ENCODE measurements at places on chromosomes 2 and 18.
A peak's percentile ranks its signal among the peaks of the same experiment; 100 is the strongest.

DNA sequence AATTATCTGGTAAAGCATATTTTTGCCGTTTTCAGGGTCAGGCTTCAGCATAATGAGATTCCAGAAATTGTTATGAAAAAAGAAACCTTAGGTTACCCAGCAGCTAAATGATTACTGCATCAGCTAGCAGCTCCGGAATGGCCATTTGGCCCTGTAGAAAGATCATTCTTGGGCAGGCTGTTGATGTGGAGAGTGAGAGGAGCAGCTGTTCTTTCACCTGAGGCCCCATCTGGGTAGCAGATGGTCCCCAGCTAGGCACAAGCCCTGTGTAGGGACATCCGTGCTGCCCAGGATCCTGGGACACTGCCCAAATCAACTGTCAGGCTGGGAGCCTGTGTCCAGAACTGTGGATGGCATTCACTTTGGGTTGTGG, 61.8 kb downstream of the NEDD4L start:
- no peak for DNase-seq

- no peak for DNase-seq
Measured at GRCh38 chr2:168530982-168531622, 75.0 kb downstream of the CERS6 start.

DNA sequence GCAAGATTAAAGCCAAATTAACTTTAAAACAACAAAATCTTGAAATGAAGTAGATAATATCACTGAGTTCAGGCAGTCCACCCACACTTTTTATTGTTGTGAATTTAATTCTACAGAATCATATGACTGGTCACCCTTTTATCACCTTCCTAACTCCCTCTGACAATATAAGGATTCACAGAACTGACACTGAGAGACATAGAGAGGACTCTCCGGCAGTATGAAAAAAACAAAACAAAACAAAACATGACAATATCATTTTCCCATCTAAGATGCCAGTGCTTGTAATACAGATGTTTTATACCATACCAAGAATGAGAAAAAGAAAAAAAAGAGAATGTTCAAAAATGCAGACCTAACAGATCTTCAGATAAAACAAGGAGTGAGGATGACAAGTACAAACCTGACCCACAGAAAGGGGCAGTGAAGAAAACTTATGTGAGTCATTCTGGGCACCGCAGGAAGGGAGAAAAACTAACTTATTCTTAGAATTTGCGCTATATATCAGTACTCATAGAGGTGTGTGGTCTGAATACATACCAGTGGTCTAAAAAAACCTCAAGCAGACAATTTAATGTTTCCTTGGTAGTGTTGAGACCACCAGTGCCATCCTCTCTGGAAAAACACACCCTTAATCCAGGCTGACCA, 136.6 kb downstream of the ZAP70 start:
- DNase-seq = no peak

- DNase-seq = no peak
Measured at GRCh38 chr2:166491461-166491860, 2.6 kb downstream of the SCN7A start.

- no peak for DNase-seq
Measured at GRCh38 chr2:8663997-8664396, 17.9 kb upstream of the ID2 start.

DNA sequence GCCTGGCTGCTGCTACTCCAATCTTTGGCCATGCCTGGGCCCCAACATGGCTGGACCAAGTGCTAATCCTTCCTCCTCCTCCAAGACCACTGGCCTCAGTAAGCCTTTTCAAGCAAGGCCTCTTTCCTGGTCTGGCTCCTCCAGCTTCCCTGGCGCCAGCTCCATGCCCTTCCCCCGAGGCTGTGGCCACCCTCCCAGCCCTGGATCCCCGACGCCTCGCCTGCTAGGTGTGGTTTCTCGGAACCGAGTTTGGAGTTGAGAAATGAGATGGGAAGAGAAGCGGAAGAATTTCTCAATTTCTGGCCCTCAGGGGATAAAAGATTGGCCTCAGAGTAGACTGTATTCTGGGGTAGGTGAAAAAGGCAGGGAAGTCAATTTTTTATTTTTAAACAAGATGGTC, 46.4 kb downstream of the ADCY3 start:
- DNase-seq = no peak

GRCh38 chr2:16055848-16056580, 115.7 kb downstream of the MYCN start:
- no peak for DNase-seq

DNA sequence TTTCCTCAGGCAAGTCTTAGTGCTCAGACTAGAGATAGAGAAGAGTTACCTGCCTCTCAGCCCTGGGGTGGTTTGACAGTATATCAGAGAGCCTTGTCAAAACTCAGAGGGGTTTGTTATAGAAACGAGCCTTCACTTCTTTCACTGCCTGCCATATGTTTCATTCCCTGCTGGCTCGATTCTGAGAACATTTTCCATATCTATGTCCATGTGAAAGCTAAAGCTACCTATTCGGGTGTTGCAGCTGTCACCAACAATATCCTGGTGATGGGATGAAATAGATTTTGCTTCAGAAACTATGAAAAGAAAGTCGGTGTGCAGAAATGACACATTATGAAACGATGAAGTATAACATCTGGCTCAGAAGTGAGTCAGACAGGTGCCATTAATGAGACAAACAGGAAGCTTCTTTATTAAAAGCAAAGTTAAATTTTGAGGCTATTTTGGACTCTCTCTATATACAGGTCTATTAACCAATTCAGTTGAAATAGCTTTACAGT, 56.1 kb upstream of the TANK start:
- DNase-seq = no peak

DNA sequence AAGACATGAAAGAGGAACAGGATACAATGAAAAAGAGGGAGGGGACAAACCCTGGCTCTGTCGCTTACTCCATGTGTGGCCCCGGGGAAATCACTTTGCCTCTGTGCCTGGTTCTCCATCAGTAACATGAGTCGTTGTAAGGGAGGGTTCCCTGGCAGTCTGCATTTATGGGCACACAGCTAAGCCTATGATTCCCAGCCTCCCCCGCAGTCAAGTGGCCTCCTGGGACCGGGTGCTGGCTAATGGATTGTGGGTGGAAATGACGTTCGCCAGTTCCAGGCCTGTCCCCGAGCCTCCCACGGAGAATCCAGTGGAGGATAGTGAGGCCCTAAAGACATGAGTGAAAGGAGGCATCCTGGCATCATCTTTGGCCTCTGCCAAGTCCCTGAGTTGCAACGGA, 42.7 kb downstream of the SFXN5 start:
- DNase-seq = no peak

- DNase-seq = no peak
Measured at GRCh38 chr2:217283460-217283859, 423.6 kb upstream of the TNP1 start.

DNA sequence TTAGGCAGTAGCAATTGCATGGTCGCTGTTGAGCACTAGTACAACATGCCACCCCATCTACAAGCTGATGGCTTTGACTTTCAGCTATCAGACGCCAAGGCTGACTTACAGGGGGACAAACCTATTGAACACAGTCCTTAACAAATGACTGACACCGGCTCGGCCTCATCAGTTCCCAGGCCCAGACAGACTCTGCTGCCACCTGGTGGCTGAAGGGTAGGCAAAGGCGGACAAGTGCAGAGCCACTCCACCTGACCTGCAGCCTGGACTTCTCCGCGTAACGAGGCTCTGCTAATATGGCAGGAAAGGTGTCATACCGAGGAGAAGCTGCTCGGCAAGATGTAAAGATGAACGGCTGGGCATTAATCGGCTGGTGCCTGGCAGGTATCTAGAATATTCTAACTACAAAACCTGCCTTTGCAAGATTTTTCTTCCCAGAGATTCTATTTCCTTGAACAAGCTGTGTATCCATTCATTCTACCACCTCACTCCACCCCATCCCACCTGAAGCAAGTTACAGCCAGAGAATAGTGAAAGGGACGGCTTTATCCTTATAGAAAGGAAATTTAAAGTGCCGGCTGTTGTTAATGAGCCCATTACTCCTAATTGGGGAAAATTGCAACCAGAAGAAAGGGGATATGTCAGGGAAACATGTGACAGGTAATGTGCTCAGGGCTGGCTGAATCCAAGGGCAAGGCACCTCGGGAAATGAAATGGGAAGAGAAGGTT, 67.4 kb downstream of the STEAP3 start:
- peak; percentile 65 for DNase-seq

DNA sequence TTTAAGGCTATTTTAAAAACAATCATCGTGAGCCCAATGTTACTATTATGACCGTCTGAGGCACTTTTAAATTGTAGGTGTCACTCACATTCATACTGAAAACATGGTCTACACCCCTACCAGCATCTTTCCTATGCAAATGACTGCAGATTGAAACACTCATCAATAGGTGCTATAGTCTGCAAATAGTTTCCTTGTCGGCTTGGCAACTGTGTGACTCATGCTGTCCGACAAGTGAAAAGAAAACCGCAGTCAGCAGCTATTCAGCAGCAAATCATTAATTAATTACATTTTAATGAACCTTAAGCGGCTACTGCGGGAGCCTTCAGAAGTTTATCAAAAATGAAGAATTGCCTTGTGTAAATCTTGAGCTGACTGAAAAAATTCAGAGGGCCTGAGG, 134.4 kb downstream of the FIGN start:
- no peak for DNase-seq

GRCh38 chr2:102010902-102011301, 19.1 kb downstream of the IL1R2 start:
- no peak for DNase-seq

DNA sequence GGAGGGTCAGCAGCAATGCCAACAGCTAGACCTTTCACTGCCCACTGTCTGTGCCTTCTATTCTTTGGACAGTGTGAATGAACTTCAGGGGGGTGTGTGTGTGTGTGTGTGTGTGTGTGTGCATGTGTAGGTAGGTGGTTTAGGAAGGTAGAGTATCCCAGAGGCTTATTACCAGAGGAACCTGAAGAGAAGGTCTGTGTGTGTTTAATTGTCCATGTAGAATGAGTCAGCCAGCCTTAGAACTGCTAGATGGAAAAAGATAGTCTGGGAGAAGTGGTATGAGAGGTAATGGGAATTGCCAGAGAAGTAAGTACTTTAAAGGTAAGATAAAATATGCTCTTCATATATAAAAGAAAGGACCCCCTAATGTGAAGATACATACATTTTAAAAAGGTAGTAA, 522.2 kb downstream of the PIK3C3 start:
- DNase-seq = no peak

DNA sequence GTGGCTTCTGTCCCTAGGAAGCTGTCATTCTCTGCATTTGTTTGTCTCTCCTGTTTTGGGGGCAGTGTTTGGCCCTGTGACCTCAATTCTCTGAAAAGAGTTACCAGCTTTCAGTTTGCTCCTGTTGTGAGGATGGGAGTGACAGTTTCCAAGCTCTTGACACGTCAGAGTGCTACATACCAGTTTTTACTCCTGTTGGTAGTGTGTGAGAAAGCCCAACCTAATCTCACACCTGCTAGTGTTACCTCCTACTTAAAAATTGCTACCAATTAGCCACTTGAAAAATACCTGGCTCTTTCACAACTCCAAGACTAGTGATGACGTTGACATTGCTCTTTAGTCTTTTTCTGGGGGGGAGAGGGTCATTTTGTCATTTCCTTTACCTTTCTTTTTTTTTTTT, 14.1 kb downstream of the SKA1 start:
- no peak for DNase-seq

- DNase-seq = no peak
Measured at GRCh38 chr2:191436368-191437055, 191.3 kb downstream of the MYO1B start.

DNA sequence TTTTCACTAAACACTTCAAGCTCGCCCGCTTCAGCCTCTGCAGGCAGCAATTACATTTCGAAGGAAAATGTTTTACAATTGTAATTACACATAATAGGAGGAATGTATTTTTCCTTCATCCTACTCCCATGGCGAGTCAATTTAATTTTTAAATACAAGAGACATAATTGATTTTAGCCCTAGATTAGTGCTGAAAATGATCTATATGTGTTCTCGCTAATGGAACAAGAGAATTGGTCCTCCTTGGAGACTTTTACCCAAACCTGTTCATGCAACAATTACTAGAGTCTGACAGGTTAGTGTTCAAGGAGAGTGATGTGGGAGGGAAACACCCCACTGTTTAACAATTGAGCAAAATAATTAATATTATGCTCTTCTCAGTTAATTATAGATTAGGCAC, 509.4 kb upstream of the SETBP1 start:
- DNase-seq = no peak

- no peak for DNase-seq
Measured at GRCh38 chr2:67669766-67670165, 272.6 kb downstream of the ETAA1 start.

DNA sequence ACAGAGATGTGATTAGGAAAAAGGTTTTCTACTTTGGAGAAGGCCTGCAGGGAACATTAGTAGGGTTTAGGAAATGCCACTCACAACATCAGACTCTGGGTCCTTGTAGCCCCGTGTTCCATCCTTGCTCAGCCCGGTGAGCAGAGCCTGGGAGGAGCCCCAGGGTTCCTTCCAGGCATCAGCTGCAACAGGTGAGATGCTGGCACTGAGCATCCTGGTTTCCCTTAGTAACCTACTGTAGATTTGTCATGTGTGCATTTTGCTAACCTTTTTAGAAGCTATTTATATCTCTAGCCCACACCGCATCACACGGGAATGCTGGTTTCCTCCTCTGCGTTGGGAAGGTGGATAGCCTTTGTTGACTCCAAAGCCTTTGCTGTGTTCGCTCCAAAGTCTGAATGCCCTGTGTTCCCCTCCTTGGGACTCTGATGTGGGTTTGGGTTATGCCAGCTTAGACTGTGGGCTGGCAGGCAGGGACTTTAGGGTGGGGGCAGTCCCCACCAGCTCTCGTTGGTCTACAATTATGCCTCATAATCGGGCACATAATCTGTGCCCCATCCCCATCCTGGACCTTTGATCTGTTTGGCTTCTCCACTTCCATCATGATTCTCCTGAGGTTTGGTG, 69.3 kb downstream of the TMEM247 start:
- no peak for DNase-seq

DNA sequence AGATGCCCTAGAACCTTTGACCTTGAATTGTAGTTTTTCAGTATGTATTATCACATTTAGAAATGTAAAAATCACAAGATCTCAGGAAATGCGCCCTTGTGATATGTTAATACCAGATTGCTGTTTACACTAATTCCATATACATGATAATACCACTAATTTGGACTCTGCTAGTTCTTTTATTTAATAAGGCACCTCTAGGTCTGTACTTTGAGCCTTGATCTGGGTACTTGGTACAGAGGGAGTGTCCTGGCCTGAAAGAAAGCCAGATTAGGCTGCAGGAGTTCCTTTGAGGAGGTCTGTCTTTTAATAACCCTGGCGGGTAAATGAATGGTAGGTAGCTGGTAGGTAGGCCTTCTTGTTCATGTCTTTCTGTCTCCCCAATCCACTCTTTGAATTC, 26.3 kb downstream of the PLEKHA3 start:
- DNase-seq = no peak

Measured in activated CD4-positive, alpha-beta T cell treated with anti-CD3 and anti-CD28 coated beads, Interleukin-2, amount 50 U/mL, for 4 hours (primary cell).